ENCODE measurements at places on chromosomes 5 and 9.

DNA sequence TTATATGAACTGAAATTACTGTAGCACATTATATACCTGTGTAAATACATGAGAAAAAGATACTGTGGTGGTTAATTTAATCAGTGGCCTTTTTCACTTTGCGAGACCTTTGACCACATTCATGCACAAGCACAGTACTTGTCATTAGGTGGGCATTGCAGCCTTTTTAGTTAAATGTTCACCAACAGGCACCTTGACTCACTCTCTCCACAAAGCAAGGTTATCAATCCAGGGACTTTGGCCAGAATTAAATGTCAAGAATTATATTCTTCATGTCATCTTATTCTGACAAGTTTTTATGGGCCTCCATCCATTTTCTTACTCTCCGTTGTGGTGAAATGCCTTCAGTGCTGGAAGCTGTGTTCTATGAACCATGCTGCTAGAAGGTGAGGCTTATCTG lies 72.2 kb downstream of the AOPEP start:
- DNase-seq = no peak

DNA sequence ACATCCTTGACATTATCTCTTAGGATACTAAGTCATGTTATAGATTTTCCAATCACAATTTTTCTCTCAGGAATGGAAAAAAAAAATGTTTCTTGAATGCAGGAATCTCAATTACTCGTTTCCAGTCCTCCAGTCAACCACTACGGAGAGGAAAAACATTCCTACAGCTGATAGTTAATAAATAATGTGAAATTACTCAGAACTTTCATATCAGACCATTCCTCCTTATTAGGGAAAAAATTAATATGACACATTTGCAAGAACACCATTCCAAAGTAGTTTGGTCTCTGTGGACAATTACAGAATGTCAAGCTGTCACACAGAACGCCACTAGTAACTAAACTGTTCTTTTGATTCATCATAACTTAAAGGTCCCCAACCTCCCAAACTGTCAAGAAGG lies 31.5 kb downstream of the MED27 start:
- DNase-seq = no peak

- DNase-seq = no peak
Measured at GRCh38 chr5:135596788-135597187, 18.0 kb upstream of the CXCL14 start.

DNA sequence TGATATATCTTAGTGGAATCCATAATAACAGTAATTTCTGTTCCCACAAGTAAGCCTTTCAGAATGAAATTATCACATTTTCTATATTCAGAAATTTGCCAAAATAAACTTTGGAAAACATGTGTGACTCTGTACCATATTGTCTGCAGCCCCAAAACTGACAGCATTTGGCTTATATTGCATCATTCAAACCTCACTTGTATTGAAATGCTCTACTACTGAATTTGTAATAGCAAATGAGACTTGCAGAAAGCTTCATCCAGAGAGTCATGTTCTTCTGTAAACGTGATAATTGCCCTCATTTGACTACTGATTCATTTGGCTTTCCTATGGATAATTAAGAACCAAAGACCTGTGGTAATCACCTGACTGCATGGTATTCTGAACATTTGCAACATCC lies 1249.5 kb upstream of the CDH18 start:
- DNase-seq = no peak

DNA sequence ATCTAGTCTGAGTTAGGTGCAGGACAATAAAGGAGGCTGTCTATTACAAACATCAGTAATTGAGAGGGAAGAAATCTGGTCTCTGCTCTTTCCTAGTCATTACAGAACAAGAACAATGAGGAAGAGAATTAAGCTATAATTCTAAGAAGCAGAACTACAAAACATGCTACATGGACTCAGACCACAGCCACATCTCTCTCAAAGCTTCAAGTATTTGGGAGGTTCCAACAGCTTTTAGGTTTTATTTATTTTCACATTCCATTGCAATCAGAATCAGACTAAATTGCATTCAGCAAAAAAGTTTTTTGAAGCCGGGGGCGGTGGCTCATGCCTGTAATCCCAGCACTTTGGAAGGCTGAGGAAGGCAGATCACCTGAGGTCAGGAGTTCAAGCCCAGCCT lies 1.1 kb upstream of the GRPEL2 start:
- no peak for DNase-seq

DNA sequence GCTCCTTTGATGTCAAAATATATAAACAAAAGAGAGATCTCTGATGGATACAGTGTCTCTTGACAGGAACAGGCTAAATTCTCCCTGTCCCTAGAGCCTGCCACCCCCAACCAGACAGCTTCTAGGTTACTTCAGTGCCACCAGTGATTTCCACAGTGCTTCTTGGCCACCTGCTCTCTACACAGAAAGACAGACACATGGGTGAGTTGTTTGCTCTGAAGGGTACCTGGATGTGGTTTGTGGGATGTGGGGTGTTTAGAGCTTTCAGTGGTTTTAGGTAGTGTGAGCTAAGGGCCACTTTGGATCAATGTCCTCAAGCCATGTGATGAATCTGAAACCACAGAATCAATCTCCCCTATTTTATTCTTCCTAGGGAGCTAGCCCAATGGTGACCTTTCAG lies 125.4 kb downstream of the ANKRD18B start:
- no peak for DNase-seq

DNA sequence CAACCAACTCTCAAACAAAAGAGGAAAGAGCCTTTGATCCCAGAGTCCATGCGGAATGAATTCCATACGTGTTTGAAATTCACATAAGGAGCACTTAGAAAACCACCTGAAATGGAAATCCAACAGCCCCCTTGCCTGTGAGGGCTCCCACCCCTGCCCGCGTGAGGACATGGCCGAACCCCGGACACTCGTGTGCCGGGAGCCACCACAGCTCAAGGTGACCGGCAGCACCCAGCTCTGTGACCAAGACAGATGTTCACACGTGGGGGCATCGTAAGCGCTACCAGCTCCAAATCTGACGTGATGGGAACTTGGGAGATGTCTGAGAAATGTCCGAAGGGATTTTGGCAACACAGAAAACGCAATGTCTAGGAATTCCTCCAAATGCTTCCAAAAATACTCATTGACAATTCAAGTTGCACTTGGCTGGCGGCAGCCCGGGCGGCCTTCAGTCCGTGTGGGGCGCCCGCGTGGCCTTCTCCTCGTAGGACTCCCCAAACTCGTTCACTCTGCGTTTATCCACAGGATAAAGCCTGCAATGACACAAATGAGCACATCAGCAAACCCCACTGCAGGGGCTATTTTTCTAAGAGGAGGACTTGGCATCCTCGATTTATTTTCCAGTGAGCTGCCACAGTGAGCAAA lies 23.2 kb upstream of the TERT start:
- no peak for DNase-seq

All from stimulated activated CD4-positive, alpha-beta T cell treated with anti-CD3 and anti-CD28 coated beads, Interleukin-15, amount 100 ng/mL, for 1 hour (primary cell).